8988T (cell line): ENCODE measurements at places on chromosomes 7 and 10.

DNA sequence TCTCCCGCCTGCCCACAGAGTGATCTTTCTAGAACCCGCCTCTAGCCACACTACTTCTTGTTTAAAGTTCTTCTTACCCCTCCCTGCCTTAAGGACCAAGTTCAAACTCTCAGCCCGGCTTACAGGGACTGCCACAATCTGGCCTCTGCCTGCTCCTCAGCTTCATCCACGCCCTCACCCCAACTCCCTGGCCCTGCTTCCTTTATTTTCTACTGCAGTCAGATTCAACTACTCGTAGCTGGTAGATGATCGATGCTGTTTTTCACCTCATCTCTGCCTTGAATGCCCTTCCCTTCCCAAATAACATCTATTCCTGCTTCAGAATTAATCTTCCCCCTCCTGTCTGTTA, 508.5 kb downstream of the RPS24 start:
- no peak for DNase-seq

- DNase-seq = no peak
Measured at GRCh38 chr7:87287738-87288341, 57.6 kb upstream of the CROT start.

- DNase-seq = no peak
Measured at GRCh38 chr10:89274928-89275327, 23.4 kb upstream of the LIPA start.

- no peak for DNase-seq
Measured at GRCh38 chr7:28217143-28217542, 36.5 kb upstream of the JAZF1 start.

- DNase-seq = no peak
Measured at GRCh38 chr10:35611750-35612149, 6.6 kb downstream of the GJD4 start.

GRCh38 chr7:12907774-12908173, 220.3 kb downstream of the ARL4A start:
- DNase-seq = no peak

GRCh38 chr10:79582096-79582495, 21.9 kb upstream of the SFTPA2 start:
- DNase-seq = no peak
